Pulmonary artery endothelial cell (primary cell): ENCODE measurements at places on chromosomes 5 and 9.

GRCh38 chr5:90162324-90162723 is 247.2 kb downstream of the CETN3 start:
- DNase-seq, result no peak

DNA sequence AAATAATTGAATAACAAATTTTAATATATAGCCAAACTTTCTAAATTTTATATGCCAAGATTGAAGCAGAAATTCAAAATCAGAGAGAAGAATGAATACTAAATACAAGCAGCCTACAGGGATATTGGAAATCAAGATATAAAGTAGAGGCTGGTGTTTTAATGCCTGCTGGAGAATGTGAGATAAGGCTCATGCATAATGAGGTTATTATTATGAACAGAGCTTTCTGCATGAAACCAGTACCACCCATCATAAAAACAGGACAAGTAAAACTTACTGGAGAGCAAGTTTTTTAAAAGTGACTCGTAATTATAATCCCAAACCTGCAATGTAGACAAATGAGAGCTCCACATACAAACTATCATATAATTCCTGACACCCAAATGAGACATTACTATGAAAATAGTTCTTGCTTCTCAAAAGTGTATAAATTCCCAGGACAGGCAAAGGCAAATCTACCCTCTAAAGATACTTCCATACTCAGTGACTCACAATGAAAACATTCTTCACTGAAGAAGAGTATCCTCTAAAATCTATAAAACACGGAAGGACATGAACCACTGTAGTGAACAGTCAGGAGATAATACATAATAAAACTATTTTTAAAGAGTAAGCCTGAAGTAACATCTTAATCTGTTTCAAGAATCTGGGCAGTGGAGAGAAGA is 532.0 kb upstream of the GRAMD2B start:
- DNase-seq, result no peak

- no peak for DNase-seq
Measured at GRCh38 chr9:124855944-124856765, 2.9 kb downstream of the WDR38 start.

GRCh38 chr5:106843812-106844416 is 826.8 kb downstream of the EFNA5 start:
- DNase-seq, result no peak

GRCh38 chr5:87770016-87770570 is 357.4 kb upstream of the CCNH start:
- DNase-seq, result no peak

DNA sequence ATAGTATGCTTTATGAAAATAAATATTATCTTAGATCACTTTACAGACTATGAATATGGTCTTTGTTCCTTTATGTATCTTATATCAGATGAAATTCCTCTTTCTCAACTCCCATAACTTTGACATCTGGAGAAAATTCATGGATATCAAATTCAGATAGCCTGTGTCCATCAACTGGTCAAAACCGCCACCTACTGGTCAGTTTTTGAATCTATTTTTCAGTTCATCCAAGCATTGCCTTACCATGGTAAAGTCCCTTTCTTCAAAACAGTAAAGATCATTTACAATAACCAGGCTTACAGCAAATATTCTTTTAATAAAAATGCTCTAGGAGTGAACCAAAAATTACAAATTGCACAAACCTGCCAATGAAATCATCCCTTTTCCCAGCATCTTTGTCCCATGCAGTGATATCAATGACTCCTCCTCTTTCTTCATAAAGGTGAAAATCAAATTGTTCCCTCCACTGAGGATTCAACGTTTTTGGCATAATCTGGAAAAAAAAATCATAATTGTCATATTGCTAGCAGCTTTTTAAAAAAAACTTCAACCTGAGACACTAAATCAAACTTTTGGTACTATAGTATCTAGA is 290.5 kb downstream of the SLF1 start:
- DNase-seq, result no peak

DNA sequence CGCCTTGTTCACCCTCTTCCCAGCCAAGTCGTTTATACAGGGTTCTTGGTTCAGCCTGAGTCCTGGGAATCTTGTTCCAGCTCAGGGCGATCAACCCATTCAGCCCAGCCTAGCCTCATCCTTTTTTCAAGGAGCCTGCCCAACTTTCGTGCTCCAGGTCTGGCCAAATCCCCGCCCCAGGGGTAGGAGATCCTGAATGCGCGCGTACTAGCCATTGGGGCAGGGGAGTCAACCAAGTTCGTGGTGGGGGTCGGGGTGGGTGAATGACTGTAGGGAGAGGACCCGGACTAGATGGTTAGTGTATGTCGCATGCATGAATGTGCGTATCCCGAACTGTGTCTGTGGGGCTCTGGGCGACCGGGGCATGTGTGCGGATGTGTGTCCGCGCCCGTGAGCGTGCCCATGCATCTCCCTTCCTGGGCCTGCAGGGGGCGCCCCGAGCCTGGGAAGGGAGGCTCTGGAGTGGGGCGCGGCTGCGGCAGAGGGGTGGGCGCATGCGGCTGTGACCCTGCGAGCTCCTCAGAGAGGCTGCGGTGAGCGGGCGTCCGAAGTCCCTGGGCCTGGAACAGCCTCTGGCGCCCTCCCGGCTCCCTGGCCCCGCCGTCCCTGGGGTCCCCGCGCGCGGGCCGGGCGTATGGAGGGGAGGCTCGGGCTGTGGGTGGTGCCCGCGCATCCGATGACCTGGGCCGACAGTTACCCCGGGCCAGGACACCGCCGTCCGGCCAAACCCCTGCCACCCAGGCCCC is 8.7 kb downstream of the CCL21 start:
- DNase-seq, result no peak

GRCh38 chr5:139492700-139493192 is 10.2 kb upstream of the STING1 start:
- no peak for DNase-seq

GRCh38 chr5:95238560-95239325 is 46.2 kb downstream of the MCTP1 start:
- no peak for DNase-seq

GRCh38 chr9:107270082-107270481 is 13.0 kb upstream of the RAD23B start:
- no peak for DNase-seq

GRCh38 chr5:75627801-75628200 is 16.5 kb downstream of the ANKDD1B start:
- no peak for DNase-seq

DNA sequence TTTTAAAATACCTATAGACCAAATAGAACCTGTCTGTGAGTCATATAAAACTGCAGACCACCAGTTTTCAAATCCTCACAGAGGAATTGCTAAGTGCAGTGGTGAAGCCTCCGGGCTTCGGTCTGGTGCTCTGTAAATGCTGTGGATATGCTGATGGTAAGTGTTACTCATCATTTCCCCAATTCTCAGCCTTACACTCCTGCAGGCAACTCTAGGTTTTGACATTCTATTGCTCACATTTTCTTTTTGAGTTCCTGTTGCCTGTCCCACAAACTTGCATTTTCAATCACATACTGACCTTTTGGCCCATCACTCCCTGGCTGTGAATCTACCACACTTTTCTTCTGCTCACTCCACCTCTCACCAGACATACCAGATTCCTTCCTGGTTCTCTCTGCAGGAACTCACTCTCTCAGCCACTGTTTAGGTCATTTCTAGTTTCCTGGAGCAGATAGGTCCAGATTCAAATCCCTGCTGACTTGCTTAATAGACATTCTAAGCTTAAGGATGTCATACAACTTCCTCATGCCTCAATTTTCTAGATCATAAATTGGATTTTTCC is 192.9 kb downstream of the RAB3C start:
- DNase-seq, result no peak

GRCh38 chr5:63959177-63959982 is 2.9 kb downstream of the HTR1A start:
- DNase-seq, result no peak

GRCh38 chr5:56169281-56169680 is 63.8 kb downstream of the ANKRD55 start:
- DNase-seq, result peak; percentile 86

DNA sequence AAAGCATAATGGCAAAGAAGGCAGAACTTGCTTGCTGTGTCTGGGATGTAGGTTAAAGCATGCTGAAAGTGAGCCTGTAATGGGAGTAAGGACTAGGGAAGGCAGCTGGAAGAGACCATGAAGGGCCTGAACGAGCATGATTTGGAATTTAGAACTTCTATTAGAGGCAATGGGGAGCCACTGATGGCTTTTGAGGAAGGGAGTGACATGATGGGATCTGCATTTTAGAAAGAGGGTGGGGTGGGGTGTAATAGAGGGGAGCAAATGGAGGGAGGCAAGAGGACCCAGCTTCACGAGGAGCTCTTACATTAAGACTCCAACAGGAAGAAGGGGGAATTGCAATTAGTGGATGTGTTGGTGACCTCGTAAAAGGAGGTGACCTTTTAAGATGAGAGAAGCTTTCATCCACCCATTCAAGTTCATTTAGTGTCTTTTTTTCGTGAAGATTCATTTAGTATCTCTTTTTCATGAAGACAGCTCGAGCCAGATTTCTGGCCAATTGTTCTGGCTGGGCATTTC is 13.6 kb upstream of the GABRP start:
- DNase-seq, result no peak

GRCh38 chr5:143229426-143229895 is 174.0 kb downstream of the NR3C1 start:
- DNase-seq, result no peak

GRCh38 chr5:137880313-137880712 is 8.9 kb upstream of the PKD2L2 start:
- no peak for DNase-seq

- no peak for DNase-seq
Measured at GRCh38 chr5:133265257-133265656, 213.4 kb downstream of the HSPA4 start.

GRCh38 chr5:35852084-35852734 is 4.5 kb upstream of the IL7R start:
- no peak for DNase-seq

DNA sequence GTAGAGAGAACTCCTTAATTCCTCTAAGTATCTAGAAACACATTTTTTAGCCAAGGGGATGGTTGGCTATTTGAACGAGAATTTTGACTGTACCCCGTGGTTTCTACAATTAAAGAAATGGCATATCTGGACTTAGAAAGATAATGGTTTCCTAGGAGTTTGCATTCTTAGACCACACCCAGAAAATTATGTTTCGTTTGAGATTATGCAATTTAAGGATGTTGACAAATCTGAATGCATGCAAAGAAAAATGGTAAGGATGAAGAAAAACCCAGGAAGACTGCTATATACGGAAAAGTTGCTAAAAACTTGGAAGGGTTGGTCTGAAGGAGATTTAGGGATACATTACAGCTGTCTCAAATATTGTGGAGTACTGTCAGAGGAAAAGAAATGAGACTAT is 538.5 kb upstream of the WWC1 start:
- no peak for DNase-seq

GRCh38 chr5:60699288-60699608 is 718 bp downstream of the DEPDC1B start:
- no peak for DNase-seq

DNA sequence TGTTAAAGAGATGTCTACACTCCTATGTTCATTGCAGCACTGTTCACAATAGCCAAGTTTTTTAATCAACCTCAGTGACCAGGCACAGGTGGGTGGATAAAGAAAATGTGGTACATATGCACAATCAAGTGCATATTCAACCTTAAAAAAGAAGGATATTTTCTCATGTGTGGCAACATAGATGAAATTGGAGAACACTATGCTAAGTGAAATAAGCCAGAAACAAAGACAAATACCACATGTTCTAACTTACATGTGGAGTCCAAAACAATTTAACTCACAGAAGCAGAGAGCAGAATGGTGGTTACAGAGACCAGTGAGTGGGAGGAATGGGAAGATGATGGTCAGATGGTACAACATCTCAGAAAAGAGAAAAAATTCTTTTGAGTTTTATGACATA is 31.8 kb downstream of the ANXA1 start:
- DNase-seq, result no peak

DNA sequence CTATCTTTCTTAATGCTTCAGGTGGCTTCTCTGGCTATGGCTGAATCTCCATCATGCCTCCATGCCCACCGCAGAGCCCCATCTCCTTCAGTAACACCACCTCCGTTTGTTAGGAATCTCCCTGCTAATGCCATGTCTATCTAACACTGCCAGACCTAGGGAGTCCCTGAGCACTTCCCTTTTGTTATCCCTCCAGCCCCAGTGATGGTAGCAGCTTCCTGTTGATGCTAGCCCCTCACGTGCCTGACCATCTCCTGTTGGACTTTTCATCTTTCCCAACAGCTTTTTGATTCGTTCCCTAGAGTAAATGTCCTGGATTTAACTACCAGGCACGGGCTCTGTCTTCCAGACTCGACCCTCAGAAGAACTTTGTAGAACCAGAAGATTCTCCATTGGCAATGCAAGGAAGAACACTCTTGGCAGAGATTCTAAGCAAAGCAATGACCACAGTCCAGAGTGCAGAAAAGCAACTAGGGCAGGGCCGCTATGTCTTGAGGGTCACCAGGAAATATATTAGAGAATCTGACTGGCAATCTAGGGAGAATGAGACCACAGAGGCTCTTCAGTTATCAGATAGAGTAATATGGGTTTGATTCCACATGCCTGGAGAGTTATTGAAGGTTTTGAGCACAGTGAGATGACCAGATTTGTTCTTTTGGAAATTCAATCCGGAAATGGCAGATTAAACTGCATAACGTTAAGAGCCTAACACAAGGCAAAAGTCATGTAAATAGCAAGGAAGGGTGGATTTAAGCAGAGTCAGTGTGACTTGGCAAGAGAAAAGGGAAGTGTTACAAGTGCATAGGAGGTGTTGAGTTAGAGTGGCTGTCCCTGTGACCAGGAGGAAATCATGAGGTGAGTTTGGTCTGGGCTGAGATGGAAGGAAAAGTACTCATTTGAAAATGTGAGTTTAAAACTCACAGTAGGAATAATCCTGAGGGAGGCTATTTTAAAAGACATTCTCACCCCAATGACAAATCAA is 555.2 kb downstream of the ACTL7B start:
- no peak for DNase-seq

DNA sequence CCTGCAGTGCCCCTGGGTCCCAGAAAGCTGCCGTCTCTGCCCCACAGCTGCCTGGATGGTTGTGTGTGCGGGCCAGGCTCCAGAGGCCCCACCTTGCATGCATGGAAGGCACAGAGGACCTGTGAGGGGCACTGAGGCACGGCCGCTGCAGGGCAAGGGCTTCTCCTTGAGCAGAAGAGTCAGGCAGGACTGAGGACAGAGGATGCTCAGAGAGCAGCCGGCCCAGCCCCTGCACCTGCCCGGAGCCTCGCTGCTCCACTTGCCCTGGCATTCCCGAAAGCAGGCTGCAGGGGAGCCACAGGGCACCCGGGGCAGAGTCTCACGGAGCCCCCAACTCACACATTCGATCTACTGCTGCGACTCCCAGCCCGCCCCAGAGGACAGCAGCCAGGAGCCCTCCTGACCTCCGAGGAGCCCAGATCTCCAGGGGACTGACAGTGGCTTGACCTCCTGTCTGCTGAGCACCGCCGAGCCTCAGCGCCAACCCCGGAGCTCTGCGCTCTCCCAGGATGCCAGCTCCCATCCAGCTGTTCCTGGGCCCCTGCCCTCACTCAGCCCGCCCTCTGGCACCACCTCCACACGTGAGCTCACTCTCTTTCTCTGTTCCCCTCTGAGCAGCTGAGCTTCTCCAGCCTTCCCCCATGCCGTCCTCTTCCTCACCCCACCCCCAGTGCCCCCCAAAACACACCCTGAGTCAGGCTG is 95.0 kb downstream of the KCNT1 start:
- DNase-seq, result no peak
